ENCODE measurements at places on chromosomes 13 and 19.

- no peak for DNase-seq
These were observed 64.2 kb downstream of the LNX2 start for GRCh38 chr13:27556109-27556508.

DNA sequence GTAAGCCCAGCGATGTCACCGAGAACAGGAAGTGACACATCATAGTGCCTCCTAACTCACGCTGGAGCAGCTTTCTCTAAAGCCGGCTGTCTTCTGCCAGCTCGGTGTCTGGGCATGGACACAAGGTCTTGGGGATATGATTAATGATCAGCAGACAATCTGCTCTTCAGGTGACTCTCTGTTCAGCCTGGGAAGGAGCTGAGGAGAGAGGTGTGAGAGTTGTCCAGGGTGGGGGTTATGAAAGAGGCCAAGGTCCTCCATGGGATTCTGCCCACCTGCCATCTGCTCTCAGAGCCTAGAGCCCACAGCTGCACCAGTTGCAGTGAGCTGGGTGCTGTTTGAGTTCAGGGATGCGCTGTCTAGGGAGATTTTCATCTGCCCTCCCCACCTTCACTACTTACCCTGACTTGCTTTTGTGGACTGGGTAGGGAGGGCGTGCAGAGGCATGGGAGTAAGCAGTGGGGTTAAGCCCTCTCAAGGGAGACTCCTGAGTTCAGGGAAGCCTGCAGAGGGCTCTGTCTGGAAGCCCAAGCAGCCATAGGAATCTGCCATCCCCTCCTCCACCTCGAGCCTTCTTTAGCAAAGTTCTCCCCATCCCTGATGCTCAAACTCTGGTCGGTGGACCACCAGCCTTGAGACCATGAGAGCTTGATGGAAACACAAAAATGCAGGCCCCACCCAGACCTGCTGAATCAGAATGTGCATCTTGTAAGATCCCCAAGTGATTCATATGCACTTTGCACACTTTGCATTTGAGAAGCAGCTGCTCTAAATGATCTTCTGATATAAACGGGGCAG lies 539.7 kb downstream of the RFC3 start:
- peak; percentile 2 for DNase-seq

- DNase-seq: no peak
These were observed 14.4 kb upstream of the SACS start for GRCh38 chr13:23447927-23448326.

DNA sequence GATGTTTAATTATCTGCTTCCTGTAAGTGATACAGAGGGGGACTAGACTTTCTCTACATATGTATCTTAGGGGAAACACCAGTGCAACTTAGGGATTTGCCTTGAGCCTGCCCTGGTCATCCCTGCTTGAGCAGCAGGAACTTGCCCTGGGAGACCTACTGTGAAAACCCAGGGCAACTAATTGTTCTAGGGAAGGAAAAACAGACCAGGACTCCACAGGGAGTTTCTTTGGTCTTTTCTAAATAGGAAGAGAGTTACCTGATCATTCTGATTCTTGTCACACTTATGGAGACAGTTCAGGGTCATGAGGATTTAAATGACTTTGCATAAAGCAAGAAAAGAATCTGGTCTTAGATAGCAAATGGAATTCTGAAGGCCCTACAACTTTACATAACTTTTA lies 89.1 kb downstream of the WASF3 start:
- DNase-seq: peak; percentile 42

GRCh38 chr19:34808566-34808965 lies 35.6 kb upstream of the ZNF599 start:
- no peak for DNase-seq

DNA sequence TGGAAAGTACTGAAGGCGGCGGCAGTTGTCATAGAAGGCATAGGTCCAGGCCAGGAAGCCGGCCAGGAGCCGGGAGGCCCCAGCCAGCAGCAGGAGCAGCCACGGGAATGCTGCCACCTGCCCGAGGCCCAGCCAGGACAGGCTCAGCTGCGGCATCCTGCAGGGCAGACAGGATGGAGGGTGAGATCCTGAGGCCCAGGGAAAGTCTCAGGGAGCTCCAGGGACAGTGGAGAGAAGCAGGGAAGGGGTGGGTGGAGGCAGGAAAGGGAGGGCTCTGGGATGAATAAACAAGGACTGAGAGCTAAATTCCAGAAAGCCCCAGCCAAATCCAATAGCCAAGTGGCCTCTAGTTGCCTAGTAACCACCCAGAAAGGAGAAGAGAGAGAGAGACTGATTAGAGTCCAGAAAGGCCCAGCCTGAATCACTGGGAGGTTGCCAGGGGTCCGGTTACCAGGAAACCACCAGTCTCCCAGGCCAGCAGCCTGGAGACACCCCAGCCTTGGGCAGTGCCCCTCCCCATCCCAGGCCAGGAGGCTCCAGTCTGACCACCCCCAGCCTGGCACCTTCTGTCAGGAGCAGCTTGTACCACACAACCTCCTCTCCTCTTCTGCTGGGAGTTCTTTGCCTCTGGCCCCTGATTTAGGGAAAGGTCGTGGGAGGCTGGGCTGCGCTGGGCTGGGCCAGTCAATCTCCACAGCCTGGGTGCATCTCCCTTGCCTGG lies 7.5 kb upstream of the OR10H5 start:
- DNase-seq: peak; percentile 42

DNA sequence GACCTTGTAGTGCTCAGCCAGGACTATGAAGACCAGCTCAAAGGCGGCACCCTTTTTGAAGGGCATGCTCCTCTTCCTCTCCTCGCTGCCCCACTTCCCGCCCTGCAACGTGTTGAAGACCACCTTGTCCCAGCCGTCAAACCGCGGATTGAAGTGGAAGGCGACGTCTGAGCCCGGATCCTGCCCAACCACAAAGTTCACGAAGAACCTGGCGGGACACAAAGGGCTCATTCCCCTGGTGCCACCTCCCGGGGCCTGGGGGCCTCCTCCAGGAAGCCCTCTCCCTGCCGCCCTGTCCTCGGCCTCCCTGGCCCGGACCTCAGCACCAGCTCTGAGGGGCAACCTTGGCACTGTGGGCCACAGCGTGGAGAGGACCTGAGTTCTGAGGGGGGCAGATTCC lies 4.0 kb downstream of the LGALS4 start:
- no peak for DNase-seq

DNA sequence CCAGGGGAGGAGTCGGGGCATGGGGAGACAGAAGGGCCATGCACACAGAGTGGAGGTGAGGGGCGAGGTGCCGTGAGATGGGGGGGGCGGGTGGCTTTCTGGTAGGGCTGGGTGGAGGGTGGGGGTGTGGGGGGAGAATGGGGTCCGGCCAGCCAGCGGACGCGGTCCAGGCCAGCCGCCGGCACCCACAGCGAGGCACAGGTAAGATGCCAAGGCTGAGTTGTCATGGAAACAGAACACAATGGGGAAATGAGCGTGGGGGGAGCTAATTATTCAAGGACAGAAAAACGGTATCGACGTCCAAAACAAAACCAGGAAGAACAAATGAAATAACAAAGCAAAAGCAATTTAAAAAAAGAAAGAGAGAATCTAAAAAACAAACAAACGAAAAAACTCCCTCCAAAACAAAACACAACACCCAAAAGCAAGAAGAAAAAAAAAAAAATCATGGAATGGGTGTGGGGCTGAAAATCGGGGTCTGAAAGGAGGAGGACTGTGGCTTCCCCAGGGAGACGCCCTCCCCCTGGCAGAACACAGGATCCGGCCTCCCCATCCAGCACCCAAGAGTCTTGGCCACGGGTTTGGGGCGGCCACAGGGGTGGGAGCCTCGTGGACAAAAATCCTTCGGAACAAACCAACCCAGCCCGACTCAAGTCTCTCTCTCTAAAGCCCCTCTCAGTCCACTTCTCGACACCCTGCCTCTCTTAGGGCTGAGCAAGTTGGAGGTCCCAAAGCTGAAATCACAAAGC lies 92.5 kb downstream of the PTPRS start:
- no peak for DNase-seq

DNA sequence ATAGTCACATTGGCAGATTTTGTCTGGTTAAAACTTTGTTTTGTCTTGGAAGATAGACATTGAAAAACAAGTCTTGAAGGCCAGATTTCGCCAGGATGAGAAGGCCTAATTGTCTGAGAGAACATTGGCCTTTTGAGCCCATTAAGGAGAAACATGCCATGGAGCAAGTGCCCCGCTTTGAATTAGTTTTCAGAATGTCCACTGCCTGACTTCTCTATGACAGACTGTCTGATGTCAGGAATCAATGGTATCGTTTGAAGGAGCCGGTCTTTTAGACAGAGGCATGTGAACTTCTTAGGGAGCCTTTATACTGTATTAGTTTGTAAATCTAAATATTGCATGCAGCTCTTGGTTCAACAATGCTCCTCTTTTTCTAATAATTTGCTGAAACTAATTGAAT lies 155.9 kb downstream of the DLEU7 start:
- DNase-seq: no peak

DNA sequence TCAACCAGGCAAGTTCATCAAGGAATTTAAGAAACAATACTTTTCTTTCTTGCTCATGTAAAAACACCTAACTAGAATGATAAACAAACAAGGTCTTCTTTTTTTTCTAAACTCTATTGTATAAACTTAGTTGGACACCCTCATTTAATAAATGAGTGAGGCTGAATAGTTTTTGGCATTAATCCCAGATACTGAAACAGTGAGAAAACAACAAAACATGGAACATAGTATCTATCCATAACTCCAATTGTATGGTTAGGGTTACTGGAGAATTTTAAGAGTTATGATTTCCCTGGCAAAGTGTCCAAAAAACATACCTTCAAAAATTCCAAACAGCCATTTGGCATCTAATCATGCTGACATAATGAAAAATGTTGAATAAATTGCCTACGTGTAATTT lies 5.8 kb upstream of the POMP start:
- DNase-seq: no peak

DNA sequence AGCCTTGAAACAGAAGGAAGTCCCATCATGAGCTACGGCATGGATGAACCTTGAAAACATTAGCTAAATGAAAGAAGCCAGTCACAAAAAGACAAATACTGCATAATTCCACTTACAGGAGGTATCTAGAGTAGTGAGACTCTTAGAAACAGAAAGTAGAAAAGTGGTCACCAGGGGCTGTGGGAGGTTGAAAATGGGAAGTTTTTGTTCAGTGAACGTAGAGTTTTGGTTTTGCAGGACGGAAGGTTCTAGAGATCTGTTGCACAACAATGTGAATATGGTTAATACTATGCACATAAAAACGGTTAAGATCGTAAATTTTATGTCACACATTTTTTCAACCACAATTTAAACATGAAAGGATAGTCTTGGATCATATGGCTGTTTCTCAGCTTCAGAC lies 11.9 kb upstream of the SLC10A2 start:
- DNase-seq: no peak

DNA sequence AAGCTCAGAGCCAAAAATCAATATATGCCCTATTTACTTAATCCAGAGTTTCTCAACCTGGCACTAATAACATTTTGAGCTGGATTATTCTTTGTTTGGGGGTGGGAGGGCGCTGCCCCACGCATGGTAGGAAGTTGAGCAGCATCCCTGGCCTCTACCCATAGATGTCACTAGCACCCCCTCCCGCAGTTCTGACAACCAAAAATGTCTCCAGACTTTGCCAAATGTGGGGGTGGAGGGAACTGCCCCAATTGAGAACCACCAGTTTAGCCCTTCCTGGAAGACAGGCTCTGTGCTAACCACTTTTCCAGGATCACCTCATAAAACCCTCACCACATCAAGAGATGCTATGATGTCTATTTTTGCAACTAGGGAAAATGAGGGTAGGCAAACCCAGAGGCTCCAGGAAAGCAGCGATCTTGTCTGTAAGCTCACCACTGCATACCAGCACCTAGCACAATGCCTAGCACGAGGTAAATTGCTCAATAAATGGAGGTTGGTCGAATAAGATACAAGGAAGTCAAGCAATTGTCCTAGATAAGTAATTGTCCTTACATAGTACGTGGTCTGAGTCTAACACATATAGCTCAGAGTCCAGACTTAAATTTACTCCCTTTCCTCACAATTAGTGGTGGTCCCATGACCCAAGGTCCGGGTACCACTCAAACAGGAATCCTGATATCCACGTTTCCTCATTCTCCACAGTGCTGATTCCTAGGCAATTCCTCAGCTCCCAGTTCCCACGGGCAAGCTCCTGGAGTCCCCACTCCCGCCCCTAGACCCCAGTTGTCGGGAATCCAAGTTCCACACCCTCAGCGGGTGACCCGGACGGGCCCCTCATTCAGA lies 892 bp downstream of the TRIR start:
- DNase-seq: no peak

DNA sequence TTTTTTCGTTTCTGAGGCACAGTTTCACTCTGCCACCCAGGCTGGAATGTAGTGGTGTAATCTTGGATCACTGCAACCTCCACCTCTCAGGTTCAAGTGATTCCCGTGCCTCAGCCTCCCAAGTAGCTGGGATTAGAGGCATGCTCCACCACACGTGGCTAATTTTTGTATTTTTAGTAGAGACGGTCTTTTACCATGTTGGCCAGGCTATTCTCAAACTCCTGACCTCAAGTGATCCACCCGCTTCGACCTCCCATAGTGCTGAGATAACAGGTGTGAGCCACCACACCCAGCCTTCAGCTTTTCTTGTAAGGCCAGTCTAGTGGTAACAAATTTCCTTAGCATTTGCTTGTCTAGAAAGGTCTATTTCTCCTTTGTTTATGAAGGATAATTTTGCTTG lies 46.2 kb downstream of the ZNF568 start:
- no peak for DNase-seq

DNA sequence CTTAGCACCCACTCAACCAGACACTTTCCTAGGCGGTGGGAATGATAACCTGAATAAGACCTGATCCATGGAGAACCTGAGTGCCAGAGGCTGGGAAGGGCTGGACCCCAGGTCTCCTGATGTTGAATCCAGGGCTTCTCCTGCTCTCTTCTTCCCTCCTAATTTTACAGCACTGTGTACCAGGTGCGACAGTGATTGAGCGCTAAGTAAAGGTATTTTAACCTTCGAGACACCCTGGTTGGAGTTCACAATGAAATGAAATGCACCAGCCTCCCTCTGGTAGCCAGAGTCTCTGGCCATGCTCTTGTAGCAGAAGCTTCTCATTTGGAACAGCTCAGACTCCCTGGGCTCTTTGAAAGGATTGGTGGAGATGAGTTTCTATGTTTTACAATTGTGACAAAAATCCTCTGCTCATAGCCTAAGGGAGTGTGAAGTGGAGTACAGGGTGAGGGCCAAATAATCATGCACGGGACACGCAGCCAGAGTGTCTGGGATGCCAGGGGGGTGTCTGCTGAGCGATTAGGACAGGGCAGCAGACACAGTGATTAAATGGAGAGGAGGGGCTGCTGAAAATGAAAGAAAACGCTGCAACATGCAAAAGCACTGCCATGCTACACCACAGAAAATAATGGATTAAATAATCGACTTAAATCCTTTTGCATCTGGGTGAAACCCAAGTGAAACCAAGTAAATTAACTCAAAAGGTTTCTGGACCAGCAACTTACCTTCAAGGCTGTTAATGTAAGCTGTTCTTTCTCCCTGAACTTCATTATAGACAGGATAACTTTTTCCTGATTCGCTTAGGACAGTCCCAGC lies 83.8 kb downstream of the FAM216B start:
- DNase-seq: no peak

DNA sequence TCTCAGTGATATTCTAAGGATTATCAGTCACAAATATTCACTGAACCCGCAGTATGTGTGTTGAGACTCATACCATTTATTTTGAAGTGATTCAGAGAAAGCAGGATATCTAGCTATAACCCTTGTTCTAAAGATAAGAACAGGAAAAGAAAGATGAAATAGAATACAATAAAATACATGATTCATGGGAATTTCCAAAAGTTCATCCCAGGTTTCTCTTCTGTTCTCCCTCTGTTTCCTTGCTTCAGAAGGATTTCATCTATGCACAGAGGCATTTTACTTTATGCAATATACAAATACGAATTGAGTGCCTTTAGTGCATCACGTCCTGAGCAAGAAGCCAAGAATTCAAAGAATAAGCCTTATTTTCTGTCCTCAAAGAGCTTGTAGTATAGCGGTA lies 274.4 kb upstream of the GPC6 start:
- DNase-seq: no peak

- no peak for DNase-seq
These were observed 11.0 kb downstream of the STK24 start for GRCh38 chr13:98565726-98566565.

All from NT2/D1 (cell line).